ENCODE measurements at places on chromosomes 11 and 22. TPM values are rescaled to one million over a fixed set of nuclear protein-coding genes. Genes with fewer than 3 reads are reported as not detected.

The KCNJ11 gene
- total RNA-seq = 9.8 TPM

The RASD2 gene
- 3.5 TPM for total RNA-seq

The ART1 gene
- total RNA-seq = 1.3 TPM

The APOBEC3F gene
- total RNA-seq = 5.7 TPM

The TMPRSS6 gene
- not detected for total RNA-seq

The LDHAL6A gene
- total RNA-seq = not detected

The OR52N1 gene
- not detected for total RNA-seq

The BIRC2 gene
- 31.5 TPM for total RNA-seq

The ZBTB16 gene
- total RNA-seq = 25.4 TPM

The FAM76B gene
- 9.2 TPM for total RNA-seq

The FGF19 gene
- total RNA-seq = not detected

The TENM4 gene
- total RNA-seq = 3.4 TPM
